Pancreas (tissue), 10 donors: ENCODE measurements at places on chromosomes 4 and X.

DNA sequence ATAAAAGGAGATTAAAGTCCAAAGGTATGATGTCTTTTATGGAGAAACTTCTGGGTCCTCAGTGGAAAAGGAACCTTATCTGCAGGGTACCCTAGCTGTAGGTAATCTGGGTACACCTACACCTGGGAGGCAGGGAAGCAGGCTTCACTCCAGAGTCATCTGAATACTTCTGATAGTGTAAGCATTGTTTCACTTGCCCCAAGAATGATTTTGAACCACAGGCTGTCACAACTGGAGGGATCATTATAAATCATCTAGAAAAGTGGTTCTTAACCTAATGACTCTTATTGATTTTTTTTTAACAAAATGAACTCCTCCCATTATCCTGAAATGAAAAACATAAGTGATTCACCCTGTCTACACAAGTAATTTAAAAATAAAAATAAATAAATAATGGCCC is 44.0 kb upstream of the STK26 start:
- DNase-seq: no peak

GRCh38 chr4:180675359-180675650 is 1567.9 kb upstream of the TENM3 start:
- no peak for DNase-seq

DNA sequence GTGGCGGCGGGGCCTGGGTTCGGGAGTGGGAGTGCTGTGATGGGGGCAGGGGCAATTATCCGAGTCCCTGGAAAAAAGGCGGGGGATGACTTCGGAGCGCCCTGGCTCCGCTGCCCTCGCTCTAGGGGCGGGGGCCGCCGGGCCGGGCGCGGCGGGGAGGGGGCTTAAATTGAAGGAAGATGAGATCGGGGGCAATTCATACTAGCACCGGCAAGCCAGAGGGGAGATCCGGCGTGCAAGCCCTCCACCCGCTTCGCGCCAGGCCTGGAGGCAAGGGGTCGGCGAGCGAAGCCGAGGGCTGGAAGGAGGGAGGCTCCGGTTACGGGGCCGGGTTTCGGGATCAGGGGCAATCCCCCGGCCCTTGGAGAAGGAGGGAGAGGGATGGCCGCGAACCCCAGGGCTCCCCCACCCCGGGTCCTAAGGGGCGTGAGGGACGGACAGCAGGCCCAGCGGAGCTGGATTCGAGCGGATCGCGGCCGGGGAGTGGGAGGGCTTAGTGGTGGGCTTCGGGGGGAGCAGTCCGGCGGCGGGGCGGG is 1.2 kb downstream of the BCORL1 start:
- peak; percentile 14 for DNase-seq

- DNase-seq: no peak
These were observed at the start of gene ZFP42 for GRCh38 chr4:187995322-187996207. TSS of gene ZFP42 (plus strand) at chr4:187995771. CDS start at chr4:188002808, 7,037 bp downstream.

DNA sequence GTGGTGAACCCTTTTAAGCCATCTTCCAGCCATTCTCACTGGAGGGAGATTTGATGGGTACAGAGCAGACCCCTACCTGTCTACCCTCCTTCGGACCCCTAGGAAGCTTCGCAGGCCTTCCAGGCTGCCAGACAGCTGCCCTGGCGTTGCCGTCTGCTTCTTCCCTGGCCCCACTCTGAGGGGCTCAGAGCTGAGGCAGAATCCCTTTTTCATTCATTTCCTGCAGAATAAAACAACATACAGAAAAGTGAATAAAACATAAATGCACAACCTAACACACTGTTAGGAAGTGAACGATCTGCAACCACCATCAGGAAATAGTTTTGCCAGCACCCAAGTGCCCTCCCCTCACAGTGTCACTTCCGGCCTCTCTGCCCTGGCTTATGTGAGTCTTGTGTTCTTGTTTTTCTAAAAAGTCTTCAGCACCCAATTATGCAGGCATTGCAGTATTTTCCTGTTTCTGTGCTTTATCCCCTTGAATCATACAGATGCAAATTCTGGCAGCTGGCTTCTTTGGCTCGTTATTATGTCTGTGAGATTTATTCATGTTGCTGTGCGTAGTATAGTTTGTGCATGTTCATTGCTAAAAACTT is 5.6 kb upstream of the ADD1 start:
- no peak for DNase-seq

GRCh38 chr4:177759729-177760128 is 317.5 kb upstream of the AGA start:
- DNase-seq: no peak

DNA sequence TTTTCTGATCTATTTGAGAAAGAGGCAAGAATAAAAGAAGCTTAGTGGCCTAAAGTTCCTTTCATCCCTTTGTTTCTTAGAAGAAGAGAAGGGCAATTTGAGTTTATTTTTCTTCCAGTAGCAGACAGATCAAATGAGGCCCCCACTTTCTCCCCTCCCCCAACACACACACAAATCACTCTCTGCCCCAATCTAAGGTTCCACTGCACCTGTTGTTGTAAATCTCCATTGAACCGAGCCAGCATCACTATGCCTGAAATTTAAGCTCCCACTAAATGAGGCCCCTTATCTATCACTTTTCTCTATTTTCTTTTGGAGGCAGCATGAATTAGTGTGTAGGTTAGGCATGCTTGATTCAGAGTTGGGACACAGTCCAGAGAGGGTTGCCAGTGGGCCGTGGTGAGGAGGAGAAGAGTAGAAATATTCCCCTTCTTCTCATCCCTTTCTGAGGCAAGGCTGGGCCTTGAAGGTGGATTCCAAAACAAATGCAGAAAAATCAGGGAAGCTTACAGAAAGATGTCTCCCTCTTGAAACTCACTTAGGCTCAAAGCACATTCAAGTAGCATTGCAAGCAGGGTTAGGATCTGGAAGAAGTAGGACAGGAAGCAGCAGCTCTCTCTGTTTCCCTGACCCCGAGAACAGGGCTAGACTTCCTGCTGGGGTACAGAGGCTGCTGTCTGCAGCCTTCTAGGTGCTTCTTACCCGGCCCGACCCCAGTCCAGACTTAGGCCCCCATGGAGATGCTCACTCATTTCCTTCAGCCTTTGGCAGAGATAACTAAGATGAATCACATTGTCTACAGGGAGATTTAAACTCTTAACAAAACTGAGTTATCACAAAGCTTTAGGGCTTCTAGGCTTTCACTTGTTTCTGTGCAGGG is 70.7 kb downstream of the RASL11B start:
- no peak for DNase-seq

DNA sequence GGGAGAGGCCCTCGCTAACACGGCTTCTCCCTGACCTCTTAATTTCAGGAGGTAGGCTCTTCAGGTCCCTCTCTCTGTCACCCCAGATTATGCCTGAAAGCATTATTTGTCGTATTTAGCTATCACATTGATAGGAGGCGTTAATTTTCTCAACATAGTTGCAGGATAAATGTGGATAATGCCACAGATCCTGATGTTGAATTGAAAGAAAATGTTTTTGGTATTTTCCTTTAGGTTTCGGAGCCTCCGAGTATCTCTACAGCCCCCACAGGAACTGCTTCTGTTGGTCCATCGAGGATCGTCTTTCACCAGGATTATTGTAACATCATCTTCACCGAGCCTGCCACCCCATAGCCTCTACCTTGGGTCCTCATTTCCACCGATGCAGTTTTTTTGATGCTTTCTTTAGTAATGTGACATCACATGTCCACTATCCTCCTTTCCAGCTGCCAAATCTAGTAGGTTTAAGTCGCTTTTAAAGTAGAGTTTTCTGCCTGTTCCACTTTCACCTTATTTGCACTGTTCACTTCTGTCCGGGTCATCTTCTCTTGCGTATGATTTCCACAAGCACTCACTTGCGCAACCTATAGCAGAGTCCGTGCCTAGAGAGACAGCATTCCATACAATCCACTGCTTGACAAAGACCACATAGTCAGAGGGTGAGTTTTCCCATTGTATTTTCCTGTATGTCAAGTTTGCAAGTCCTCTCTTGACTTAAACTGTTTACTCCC is 665 bp downstream of the TIGD2 start:
- no peak for DNase-seq

- no peak for DNase-seq
These were observed 28.2 kb downstream of the PHKA1 start for GRCh38 chrX:72685810-72686456.

- DNase-seq: no peak
These were observed 282.2 kb upstream of the KLF3 start for GRCh38 chr4:38381788-38382187.

- no peak for DNase-seq
These were observed 103.5 kb downstream of the TECRL start for GRCh38 chr4:64305565-64306254.
